K562 (cell line): ENCODE measurements at places on chromosomes 1 and 21. TPM values are rescaled to one million over a fixed set of nuclear protein-coding genes. Genes with fewer than 3 reads are reported as not detected.

GRCh38 chr1:214120191-214120590 is 132.4 kb downstream of the PROX1 start:
- H3K36me3 ChIP-seq: no peaks in the 10 kb centered on the region
- no peak overlapping the region for H3K4me3 ChIP-seq
- H3K27me3 ChIP-seq: peaks cover 9% of the 10 kb centered on the region
- H3K27ac ChIP-seq: no peak overlapping the region

The NHLH1 gene
- 0.78 and 0.84 TPM in 2 replicates for total RNA-seq

GRCh38 chr1:109542657-109543056 is 3.0 kb downstream of the GPR61 start:
- H3K27me3 ChIP-seq: 0 out of 3 replicates have a peak, but pooled peaks cover 2% of the 10 kb centered on the region
- H3K27ac ChIP-seq: no peak overlapping the region
- peaks cover 16% of the 10 kb centered on the region for H3K4me1 ChIP-seq
- H3K36me3 ChIP-seq: no peaks in the 10 kb centered on the region
- H3K4me3 ChIP-seq: no peak overlapping the region

DNA sequence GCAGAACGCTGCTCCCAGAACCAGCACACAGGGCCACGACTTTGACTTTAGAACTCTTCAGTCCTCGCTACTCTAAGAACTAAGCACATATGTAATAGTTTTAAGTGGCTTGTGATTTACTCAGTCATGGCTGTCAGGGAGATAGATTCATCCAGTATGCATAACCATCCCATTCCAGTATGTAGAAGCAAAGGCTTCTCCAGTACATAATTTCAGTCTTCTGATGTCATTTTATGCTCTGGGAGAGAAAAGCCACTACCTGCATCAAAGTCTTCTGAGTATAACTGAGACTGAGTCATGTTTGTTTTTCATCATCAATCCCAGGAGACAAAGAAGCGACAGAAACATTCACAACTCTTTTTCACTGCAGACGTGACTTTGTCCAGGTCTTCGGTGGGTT is 885.7 kb downstream of the PLA2G4A start:
- H3K4me1 ChIP-seq: no peaks in the 10 kb centered on the region
- no peaks in the 10 kb centered on the region for H3K27me3 ChIP-seq
- no peak overlapping the region for H3K27ac ChIP-seq

The TTC34 gene
- 0.31 and 0.38 TPM in 2 replicates for total RNA-seq

DNA sequence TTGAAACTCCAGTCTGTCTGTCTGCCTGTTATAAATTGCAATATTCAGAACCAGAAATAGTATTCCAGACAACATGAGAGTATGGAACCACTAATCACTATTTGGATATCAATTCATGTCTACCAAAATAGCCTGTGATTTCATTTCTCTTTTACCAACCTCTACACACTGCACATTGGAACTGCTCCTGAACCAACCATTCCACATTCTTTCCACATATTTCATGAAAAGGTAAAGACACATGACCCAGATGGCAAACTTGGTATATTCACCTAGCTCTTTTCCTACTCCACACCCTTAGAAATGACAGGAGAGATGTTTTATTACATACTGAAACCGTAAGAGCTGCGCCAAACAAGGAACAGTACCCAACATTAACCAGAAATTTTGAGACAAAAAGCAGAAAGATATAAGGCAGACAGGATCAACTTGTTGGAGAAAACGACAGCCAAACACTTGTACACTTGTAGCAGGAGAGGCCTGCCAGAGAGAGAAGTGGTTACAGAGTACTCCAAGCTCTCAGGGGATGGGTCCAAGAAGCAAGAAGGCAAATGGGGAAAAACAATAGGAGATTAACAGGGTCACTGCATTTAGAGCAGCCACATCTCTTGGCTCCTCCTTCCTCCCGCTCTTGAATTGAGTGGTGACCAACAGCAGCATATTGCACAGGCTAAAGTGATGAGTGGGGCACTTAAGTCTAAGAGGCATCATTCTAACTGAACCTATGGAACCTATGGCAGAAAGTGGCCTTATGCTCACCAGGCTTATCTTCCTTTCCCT is 148.7 kb downstream of the SETD4 start:
- no peak overlapping the region for H3K4me3 ChIP-seq
- H3K27me3 ChIP-seq: no peaks in the 10 kb centered on the region
- DNase-seq: no peak

The MROH9 gene
- not detected in 2 replicates for total RNA-seq

GRCh38 chr21:46255758-46256337 is 27.3 kb upstream of the LSS start:
- peaks cover 11% of the 10 kb centered on the region; the same call in 2 of the 3 replicates for H3K4me1 ChIP-seq
- H3K36me3 ChIP-seq: peaks cover 94% of the 10 kb centered on the region
- no peak overlapping the region for H3K27ac ChIP-seq

DNA sequence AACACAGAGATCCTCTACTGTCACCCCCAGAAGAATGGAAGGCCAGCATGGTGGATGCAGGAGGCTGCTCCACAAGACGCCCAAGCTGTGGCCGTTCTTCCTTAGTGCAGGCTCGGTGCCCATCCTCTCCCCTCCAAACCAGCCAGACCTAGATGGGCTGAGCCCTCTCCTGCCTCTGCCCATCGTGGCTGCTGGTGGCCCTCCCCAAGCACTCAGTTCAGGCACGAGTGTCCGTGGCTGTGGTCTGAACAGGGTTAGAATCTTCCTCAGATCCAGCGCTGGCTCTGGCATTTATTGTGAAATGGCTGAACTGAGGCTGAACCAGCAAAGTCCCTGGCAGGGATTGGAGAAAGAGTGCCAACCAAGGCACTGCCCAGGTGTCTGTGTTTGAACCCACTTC is 59.5 kb downstream of the TRIM11 start:
- no peaks in the 10 kb centered on the region; the same call in 2 of the 3 replicates for H3K36me3 ChIP-seq
- H3K27ac ChIP-seq: no peak overlapping the region
- no peak overlapping the region for H3K4me3 ChIP-seq
- peaks cover 48% of the 10 kb centered on the region for H3K27me3 ChIP-seq

DNA sequence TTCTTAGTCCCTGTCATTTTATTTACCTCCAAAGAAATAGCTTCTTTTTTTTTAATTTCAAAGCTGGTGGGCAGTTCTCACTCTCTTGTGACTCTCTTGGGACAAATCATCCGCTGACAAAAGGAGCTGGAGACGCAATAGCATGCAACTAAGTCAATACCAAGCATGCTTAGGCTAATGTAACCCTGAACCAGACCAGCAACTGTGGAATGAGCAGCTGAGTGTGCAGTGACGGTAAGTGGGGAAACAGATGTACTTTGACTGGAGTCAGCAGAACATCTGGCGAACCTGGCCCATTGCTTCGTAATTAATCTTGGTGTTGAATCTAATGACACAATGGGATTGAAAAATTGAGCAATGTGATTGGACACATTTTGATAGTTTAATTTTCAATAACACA is 280.7 kb upstream of the PLXNA2 start:
- H3K4me3 ChIP-seq: no peak overlapping the region
- no peak for DNase-seq
- H3K36me3 ChIP-seq: no peaks in the 10 kb centered on the region
- no peaks in the 10 kb centered on the region for H3K4me1 ChIP-seq
- no peak overlapping the region for H3K27ac ChIP-seq
- H3K27me3 ChIP-seq: no peaks in the 10 kb centered on the region

DNA sequence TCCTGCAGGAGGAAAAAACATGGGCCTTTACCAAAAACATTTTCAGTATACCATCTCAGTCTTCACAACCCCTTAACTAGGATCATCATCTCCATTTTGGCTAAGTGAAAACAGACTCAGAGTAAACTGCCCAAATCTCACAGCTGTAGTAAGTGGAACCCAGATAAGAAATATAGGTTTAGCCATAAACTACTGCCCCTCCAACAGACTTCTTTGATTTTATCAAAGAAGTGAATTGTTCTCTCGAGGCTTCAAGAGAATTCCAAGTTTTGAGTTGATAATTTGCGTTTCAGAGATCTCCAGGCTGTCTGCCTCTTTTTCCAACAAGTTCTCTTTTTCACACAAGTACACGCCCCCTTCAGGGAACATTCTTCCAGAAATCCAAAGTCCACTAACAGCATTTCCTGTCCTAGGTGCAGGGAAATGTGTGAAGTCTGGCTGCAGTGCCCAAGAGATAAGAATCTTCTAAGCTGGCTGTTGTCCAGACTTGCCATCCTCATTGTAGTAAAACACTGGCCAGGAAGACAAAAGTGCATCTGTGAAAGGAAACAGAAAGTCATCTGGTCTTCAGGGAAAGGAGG is 30.8 kb downstream of the RNF19B start:
- peaks cover 21% of the 10 kb centered on the region; the same call in 1 of the 3 replicates for H3K36me3 ChIP-seq
- no peaks in the 10 kb centered on the region for H3K4me1 ChIP-seq
- no peak overlapping the region for H3K4me3 ChIP-seq
- peaks cover 5% of the 10 kb centered on the region for H3K27me3 ChIP-seq

DNA sequence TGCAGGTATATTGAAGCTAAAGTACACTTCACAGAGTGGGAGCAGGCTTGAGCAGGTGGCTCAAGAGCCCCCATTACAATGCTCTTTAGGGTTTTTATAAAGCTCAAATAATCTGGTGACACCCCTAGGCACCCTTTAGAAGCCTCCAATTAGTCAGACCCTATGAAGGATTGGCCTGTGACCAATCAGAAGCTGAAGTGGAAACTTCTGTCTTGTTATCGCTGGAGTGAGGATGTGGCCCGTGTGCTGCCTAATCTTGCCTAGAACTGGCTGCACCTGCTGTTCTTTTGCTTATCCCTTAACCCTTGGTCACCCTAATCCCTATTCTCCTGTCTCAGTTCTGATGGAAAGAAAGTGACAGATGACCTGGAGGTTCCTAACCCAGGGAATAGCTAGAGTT is 70.8 kb upstream of the ABCG1 start:
- H3K27me3 ChIP-seq: peaks cover 72% of the 10 kb centered on the region
- H3K27ac ChIP-seq: no peak overlapping the region
- peaks cover 8% of the 10 kb centered on the region; the same call in 1 of the 2 replicates for H3K4me1 ChIP-seq
- no peak overlapping the region for H3K4me3 ChIP-seq
- DNase-seq: no peak
- H3K36me3 ChIP-seq: no peaks in the 10 kb centered on the region

DNA sequence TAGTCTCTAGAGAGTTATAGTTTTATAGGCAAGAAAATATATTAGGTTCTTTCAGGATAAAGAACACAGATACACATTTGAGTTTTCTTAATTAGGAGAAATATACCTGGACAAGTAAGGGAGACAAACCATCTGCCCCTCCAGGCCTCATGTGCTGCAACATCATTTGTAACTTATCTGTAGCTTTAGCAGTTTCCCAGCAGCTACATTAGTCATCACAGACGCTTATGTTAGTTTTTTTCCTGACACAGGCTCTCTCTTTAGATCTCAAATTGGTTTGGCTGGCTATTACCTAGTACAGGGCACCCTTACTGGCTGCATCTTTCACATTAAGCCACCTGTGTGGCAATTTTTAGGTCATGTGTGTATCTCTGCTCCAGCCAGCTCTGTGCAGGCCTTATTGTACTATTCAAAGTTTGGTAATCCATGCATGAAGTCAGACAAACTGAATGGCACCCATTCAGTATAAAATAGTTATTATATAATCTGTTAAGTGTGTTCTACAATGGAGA is 25.9 kb downstream of the GNPAT start:
- no peaks in the 10 kb centered on the region for H3K27me3 ChIP-seq
- H3K4me1 ChIP-seq: no peaks in the 10 kb centered on the region
- H3K36me3 ChIP-seq: peaks cover 81% of the 10 kb centered on the region
- no peak overlapping the region for H3K4me3 ChIP-seq
- H3K27ac ChIP-seq: no peak overlapping the region
- no peak for DNase-seq

GRCh38 chr21:41866274-41866809 is 12.8 kb downstream of the PRDM15 start:
- H3K27ac ChIP-seq: no peak overlapping the region
- H3K4me1 ChIP-seq: peaks cover 24% of the 10 kb centered on the region
- no peaks in the 10 kb centered on the region for H3K27me3 ChIP-seq
- H3K36me3 ChIP-seq: no peaks in the 10 kb centered on the region

GRCh38 chr1:8539683-8540082 is 221.8 kb downstream of the SLC45A1 start:
- H3K27me3 ChIP-seq: no peaks in the 10 kb centered on the region
- H3K36me3 ChIP-seq: peaks cover 14% of the 10 kb centered on the region; the same call in 2 of the 3 replicates
- no peak overlapping the region for H3K27ac ChIP-seq
- DNase-seq: no peak
- no peak overlapping the region for H3K4me3 ChIP-seq
- peaks cover 20% of the 10 kb centered on the region; the same call in 2 of the 3 replicates for H3K4me1 ChIP-seq

- peak; percentile 86 for DNase-seq
- H3K27me3 ChIP-seq: no peaks in the 10 kb centered on the region
- H3K36me3 ChIP-seq: no peaks in the 10 kb centered on the region
Observed at GRCh38 chr1:2548068-2548589, 8.0 kb upstream of the TNFRSF14 start.

GRCh38 chr1:213247038-213247437 is 196.0 kb downstream of the RPS6KC1 start:
- H3K27ac ChIP-seq: no peak overlapping the region
- H3K27me3 ChIP-seq: no peaks in the 10 kb centered on the region
- H3K4me3 ChIP-seq: no peak overlapping the region
- H3K4me1 ChIP-seq: no peaks in the 10 kb centered on the region
- DNase-seq: no peak

GRCh38 chr1:230568008-230568407 is 74.3 kb upstream of the COG2 start:
- no peaks in the 10 kb centered on the region for H3K4me1 ChIP-seq
- peak; percentile 19 for DNase-seq
- no peak overlapping the region for H3K4me3 ChIP-seq
- no peaks in the 10 kb centered on the region for H3K36me3 ChIP-seq
- no peak overlapping the region for H3K27ac ChIP-seq
- H3K27me3 ChIP-seq: peaks cover 3% of the 10 kb centered on the region; the same call in 1 of the 2 replicates

DNA sequence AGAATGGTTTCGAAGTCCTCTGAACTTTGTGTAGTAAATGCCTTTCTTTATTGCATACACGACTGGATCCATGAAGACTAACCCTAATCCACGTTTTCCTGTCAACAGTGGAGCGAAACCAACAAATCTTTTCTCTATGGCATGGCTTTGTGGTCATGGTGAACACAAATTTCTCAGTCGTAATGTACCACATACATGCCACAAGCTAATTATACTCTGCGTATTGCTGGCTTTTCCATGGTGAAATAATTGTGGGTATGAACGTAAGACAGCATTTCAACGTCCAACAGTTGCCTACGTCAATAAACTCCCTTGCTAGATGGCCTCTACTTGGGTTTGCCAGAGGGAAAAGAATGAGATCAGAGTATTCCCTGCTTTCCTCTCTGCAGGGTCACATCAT is 27.5 kb downstream of the INTS7 start:
- no peaks in the 10 kb centered on the region for H3K4me1 ChIP-seq
- peaks cover 71% of the 10 kb centered on the region for H3K36me3 ChIP-seq

DNA sequence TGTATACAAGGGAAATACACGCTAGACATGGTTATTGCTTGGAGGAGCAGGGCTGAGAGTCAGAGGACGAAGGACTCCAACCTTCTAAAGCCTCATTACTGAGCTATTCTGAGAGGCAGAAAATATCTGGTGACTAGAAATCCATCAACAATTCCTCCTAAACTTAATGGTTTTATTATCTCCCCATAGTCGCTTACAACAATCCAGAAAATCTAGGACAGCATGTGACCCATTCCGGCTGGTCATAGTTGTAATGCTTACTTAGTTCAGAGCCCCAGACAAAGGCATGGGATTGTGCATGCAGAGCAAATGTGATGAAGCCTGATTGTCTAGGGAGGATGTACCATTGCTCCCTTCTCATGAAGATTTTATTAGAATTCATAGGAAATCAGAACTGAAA is 114.5 kb upstream of the PLXNA2 start:
- H3K4me3 ChIP-seq: no peak overlapping the region
- no peak overlapping the region for H3K27ac ChIP-seq
- DNase-seq: no peak
- no peaks in the 10 kb centered on the region for H3K36me3 ChIP-seq
- no peaks in the 10 kb centered on the region; the same call in 1 of the 2 replicates for H3K27me3 ChIP-seq

The HSD3B2 gene
- total RNA-seq: 0.96 and 1.1 TPM in 2 replicates

The BARHL2 gene
- 0.11 TPM in 2 replicates for total RNA-seq

- H3K4me3 ChIP-seq: no peak overlapping the region
- no peaks in the 10 kb centered on the region for H3K27me3 ChIP-seq
- no peaks in the 10 kb centered on the region for H3K4me1 ChIP-seq
- DNase-seq: peak; percentile 10
- no peak overlapping the region for H3K27ac ChIP-seq
Observed at GRCh38 chr1:196317535-196318522, 290.4 kb downstream of the KCNT2 start.
